ENCODE measurements at places on chromosomes 16 and 17.

GRCh38 chr16:6160303-6160702 is 1062.7 kb upstream of the EEF2KMT start:
- DNase-seq: no peak

DNA sequence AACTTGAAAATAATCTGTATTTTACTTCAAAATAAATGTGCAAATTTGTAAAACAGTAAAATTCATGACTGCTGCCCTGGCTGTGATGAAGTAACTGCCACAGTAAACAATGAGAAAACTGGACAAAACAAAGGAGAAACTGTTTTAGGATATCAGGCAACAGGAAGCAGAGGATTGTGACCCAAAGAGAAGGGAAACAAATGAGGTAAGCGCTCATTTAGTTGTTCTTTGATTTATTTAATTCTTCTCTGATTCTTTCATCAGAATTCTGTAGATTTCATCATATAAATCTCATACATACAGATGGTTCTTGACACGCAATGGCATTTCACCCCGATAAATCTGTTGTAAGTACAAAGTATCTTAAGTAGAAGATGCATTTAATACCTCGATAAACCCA is 198.1 kb upstream of the AXIN2 start:
- no peak for DNase-seq

GRCh38 chr17:75011401-75012095 is 922 bp upstream of the MRPL58 start:
- peak; percentile 52 for DNase-seq

DNA sequence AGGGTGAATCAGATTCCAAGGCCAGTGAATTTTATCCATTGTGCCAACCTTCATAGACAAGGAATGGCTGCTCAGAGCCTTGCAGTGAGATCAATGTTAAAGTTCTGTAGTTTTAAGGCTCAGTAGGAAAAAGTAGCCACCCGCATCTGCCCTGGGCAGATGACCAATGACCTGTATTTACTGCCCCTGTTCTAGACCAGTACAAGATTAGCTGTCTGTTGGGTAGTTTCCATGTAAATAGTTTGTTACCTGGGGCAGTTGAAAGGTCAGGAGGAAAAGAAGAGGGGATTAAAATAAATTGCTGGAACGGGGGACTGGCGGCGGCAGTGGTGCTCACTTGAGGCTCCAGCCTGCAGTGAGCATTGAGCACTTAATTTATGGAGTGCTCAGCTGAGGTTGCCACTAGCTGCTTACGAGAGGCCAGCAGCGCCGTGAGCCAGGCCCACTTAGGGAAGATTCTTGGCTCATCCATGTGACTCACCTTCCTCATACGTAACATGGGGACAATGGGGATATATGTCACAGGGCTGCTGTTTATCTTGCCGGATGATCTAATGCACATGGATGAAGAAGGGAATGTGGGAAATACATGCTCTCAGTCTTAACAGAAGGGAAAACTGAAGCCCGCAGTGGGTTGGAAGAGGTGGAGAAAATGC is 10.7 kb upstream of the NOS2 start:
- no peak for DNase-seq

GRCh38 chr16:4698321-4699045 is 5.1 kb downstream of the NUDT16L1 start:
- no peak for DNase-seq

DNA sequence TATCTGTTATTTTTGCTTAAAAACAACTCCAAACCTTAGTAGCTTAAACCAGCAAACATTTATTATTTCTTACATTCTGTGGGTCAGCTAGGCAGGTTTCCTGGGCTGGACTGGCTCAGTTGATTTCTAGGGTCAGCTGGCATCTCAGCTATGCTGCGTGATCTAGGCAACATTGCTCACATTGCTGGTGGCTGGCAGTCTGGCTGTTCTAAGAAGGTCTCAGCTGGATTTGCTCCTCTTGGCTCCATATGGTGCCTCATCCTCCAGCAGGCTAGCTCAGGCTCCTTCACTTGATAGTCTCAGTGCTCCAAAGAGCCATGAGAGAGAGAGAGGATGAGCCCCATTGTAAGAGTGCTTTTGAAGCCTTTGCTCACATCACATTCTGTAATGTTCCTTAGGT is 470.6 kb upstream of the CDH5 start:
- DNase-seq: no peak

DNA sequence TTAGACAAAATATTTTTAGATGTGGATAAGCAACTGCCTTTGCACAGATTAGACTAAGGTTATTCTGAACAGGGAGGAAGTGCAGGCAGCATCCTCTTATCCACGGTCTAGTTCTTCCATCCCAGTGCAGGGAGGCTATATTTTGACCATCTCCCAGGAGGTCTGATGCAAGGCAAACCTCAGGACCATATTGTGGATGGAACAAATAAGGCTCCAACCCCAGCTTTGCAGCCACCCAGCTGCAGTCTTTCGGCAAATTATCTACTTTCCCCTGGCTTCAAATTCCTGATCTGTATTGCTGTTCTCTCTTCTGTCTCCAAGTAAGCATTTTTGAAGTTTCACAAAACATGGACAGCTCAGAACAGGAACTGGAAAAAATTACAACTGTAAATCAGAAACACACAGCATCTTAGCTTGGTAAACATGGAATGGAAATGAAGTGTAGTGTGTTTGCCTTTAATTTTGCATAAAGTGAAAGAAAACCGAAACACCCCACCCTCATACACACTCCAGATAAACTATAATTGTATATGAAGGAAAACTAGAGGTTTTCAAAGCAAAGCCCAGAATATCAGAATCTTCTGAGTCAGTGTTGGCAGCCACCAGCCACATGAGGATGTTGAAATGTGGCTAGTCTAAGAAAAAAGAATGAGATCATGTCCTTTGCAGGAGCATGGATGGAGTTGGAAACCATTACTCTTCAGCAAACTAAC is 33.5 kb upstream of the MON1B start:
- no peak for DNase-seq

All from NCI-H774 (cell line).